Activated CD4-positive, alpha-beta T cell treated with anti-CD3 and anti-CD28 coated beads for 36 hours (primary cell): ENCODE measurements at places on chromosomes 1 and 21.

- DNase-seq: no peak
These were observed 10.7 kb upstream of the SDC3 start for GRCh38 chr1:30919025-30919881.

DNA sequence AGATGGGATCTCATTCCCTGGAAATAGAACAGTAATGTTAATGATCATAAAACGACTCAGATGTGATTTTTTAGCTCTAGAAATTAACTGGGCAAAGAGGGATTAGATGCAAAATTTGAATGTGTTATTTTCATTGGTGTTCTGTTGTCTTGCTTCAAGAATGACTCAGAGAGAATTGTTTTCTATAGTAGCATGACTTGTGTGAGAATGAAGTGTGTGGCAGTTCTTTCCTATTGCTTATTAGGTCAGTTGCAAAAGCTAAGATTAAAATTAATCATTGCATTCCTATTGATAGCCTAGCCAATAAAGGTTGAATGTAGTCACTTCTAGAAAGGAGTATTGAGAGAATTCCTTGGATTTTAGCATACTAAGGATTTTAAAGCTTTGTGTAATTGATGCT, 22.9 kb downstream of the SPEN start:
- DNase-seq: no peak

DNA sequence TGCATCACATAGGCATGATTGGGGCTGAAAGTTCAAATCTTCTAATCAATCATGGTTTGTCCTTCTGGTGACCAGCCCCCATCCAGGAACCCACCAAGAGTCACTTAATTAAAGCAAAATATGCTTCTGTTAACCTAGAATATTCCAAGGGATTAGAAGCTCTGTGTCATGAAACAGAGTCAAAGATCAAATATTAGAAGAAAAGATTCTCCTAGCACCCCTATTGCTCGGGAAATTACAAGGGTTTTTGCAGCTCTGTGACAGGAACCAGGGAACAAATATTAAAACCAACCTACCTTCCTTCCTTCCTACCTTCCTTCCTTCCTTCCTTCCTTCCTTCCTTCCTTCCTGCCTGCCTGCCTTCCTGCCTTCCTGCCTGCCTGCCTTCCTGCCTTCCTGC, 31.8 kb upstream of the ACTN2 start:
- DNase-seq: no peak

GRCh38 chr1:232140419-232141166, 489.3 kb downstream of the SIPA1L2 start:
- DNase-seq: no peak

GRCh38 chr1:157626099-157626498, 28.2 kb upstream of the FCRL4 start:
- DNase-seq: peak; percentile 67

GRCh38 chr1:180181048-180181447, 26.4 kb downstream of the QSOX1 start:
- DNase-seq: peak; percentile 63

GRCh38 chr1:98403963-98404480, 257.5 kb upstream of the SNX7 start:
- no peak for DNase-seq

DNA sequence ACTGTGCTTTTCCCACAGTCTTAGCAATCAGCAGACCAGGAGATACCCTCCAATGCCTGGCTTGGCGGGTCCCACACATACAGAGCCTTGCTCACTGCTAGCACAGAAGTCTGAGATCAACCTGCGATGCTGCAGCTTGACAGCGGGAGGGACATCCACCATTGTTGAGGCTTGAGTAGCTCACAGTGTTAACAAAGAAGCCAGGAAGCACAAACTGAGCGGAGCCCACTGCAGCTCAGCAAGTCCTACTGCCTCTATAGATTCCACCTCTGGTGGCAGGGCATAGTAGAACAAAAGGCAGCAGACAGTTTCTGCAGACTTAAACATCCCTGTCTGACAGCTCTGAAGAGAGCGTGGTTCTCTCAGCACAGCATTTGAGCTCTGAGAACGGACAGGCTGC, 33.4 kb downstream of the MNDA start:
- DNase-seq: no peak

- no peak for DNase-seq
These were observed 391.8 kb downstream of the CAMTA1 start for GRCh38 chr1:7177021-7177420.

DNA sequence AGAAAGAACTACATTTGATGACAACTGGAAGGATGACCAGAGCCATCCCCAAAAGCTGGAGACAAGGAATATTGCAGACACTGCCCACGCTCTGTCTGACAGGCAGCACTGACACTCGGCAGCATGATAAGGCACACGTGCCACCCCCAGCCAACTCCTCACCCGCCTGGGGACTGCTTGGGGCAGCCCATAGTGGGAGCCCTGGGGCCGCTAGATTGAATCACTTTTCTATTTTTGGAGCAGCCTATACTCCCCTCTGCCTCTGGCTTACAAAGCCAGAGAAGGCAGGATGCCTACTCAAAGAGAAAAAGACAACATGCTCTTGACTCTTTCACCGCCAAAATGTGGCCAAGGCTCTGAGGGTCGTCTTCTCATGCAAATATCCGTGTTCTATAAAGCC, 1.3 kb downstream of the SMG5 start:
- DNase-seq: peak; percentile 84

GRCh38 chr1:203264052-203264501, 34.6 kb upstream of the CHIT1 start:
- DNase-seq: no peak

DNA sequence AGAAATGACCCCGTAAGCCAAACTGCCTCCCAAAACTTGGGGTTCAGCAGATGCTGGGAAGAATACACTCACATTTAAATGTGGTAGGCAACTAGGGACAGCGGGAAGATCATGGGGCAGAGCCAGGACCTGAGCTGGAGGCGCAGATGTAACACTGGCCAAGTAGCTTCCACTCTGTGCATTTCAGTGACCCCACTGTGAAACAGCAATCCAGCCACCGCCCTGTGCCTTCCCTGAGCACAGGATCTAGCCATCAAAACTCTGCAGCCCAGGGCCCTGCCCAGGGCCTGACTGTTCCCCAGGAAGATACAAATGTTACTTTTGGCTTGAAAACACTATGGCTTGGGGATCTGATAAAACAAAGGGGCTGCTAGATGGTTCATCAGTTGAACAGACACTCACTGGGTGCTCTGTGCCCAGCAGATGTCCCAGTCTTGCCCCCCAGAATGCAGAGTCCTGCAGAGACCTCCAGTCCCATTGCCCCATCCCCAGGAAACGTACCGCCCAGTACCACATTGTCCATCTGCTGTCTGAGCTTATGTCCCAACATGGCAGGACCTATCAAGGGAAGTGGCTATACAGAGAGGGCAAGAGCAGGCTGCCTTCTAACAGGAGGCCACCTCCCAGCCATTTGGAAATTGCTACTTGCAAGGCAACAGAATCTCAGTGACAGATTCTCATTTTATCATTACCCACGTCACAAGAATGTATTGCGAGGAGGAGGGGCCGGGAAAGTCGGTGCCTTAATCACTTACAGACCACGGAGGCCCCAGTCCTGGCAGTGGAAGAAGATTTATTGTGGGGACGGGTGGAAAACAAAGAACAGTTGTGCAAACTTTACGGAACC, 124.0 kb downstream of the DMRTB1 start:
- DNase-seq: peak; percentile 1

DNA sequence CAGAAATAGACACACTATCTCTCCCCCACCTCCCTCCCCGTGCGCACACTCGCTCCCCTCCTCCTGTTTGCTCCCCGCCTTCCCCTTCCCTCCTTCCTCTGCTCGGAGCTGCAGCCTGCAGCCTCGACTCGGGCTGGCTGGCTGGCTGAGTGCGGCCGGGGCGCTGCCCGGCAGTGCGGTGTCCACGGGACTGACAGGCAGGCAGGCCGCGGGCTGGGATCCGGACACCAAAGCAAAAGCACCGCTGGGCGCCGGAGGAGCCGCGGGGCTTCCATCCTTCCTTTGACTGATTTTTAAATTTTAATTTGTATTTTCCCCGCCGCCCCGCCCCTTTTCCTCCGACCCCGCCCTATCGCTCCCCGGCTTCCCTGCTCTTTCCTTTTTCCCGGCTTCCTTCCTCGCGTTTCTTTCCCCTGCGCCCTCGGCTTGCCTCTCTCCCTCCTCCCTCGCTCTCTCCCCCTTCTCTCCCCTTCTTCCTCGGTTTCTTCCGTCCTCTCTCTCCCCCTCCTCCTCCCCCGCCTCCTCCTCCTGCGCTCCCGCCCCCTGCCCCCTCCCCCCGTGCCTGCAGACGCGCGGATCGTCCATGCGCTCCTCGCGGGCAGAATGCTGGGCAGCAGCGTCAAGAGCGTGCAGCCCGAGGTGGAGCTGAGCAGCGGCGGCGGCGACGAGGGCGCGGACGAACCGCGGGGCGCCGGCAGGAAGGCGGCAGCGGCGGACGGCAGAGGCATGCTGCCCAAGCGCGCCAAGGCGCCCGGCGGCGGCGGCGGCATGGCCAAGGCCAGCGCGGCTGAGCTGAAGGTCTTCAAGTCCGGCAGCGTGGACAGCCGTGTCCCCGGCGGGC, 109.4 kb downstream of the NAV1 start:
- DNase-seq: peak; percentile 23

DNA sequence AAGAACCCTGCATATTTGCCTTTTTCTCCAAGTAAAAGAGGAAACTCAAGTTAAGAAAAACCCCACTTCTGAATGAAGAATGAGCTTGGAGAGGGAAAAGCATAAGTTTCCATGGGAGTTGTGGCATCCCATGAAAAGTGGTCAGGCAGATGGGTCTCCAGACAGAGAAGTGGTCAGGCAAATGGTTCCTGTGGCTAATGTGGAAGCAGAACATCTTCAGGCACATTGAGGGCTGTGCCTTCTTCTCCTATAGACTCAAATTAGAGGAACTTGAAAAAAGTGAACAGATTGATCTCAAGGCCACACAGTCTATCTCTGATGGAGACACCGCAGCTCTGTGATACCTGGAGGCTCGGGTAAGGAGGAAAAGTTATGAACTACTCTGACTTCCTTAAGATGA, 55.7 kb upstream of the KIRREL1 start:
- no peak for DNase-seq

DNA sequence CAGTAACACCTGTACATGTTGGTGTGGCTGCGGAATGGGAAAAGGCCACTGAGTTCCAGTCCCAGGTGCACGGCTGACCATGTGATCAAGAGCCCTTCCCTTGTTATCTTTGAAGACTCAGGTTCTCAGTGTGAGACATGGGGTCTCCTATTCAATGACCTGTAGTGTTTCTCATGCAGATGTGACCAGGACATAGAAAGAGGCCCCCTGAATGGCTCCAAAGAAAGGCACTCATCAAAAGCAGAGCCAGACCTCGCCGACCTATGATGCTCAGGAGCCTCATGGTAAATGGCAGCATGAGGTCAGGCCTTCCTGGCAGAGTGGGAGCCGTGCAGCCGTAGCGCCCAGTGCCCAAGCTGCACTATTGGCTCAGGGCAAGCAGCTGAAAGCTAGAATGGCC, 42.3 kb upstream of the HAO2 start:
- no peak for DNase-seq

- no peak for DNase-seq
These were observed 42.0 kb downstream of the PCSK9 start for GRCh38 chr1:55081188-55081904.

DNA sequence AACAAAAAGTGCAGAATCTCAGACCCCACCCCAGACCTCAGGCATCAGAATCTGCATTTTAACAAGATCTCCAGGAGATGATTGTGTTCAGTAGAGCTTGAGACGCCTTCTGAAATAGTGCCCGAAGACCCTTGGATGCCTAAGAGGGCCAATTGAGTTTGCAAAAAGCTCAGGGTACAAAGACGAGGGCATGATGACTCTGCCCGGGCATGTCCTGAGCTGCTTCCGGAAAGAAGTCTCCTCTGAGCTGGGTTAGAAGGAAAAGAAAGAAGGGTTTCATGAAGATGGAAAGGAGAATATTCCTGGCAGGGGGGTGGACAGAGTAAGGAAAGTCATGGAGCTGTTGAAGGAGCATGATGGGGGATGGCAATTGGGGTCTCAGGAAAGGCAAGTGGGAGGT, 246.1 kb upstream of the TMEM51 start:
- no peak for DNase-seq

GRCh38 chr1:2610036-2610959, 22.5 kb downstream of the MMEL1 start:
- no peak for DNase-seq

GRCh38 chr1:93997756-93998155, 88.5 kb upstream of the GCLM start:
- DNase-seq: no peak

DNA sequence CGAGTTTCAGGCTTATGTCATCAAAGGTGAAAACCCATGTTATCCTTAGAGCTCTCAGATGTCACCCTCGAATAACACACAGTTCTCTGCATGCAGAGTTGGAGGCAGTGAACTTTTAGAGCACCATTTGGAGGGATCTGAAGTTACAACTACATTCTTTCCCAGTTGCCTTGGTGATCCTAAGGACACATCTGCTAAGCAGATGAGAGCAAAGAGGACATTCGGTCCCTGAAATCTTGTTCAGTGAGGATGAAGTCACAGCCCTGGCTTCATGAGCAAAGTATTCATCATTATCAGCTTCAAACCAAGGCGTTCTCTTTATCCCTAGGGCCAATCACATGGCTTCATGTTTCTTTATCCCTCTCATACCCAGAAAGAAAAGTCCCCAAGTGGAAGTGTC, 23.1 kb upstream of the MCOLN2 start:
- DNase-seq: no peak

- DNase-seq: peak; percentile 25
These were observed 68.6 kb upstream of the ERRFI1 start for GRCh38 chr1:8094481-8095241.

- no peak for DNase-seq
These were observed 1754.2 kb downstream of the BRINP3 start for GRCh38 chr1:188723332-188724020.
